ENCODE measurements at places on chromosomes 1 and 21.

DNA sequence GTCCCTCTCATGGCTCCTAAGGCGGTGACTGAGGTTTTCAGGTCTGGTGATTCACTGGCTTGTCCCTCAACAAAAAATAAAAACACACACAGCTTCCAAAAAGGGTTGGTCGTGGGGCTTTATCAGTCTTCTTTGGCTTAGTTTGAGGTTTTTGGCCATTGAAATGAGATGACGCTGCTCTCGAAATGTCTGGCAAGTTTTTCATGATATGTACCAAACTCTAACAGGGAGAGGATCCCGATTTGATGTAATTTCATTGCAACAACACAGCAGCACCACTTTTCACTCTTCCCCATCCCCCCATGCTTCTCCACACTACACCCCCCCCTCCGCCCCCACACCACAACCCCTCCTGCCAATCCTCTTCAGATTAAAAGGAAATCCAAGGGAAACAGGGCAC, 187.1 kb upstream of the NFIA start:
- no peak for DNase-seq

DNA sequence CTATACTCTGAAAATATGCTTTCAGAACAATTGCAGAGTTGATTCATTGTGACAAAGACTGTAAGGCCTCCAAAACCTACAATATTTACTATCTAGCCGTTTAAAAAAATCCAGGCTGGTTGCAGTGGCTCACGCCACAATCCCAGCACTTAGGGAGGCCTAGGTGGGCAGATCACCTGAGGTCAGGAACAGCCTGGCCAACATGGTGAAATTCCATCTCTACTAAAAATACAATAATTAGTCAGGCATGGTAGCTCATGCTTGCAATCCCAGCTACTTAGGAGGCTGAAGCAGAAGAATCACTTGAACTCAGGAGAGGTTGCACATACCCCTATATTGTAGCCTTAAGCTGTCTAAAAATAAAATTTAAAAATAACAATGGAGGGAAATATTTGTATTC, 5.3 kb upstream of the TFF2 start:
- DNase-seq, result no peak

GRCh38 chr1:64209221-64209620, 5.8 kb downstream of the UBE2U start:
- DNase-seq, result no peak

DNA sequence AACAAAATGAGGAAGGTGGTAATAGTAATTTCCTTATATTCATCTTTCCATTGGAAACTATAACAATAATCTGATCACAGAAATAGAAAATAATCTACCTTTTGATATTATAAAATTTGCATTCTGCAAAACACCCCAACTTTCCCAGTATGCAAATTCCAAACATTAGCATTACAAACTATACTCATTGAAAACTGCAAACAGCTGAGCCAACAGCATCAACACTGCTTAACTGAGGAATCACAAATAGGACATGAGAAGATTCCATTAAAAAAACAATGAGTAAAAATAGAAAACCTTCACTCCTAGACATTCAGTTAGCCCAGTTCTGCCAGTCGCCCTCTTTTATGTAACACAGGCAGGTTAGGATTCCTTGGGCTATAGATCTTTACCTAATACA, 18.1 kb downstream of the ZNF281 start:
- no peak for DNase-seq
